ENCODE measurements at places on chromosomes 5 and 9.

DNA sequence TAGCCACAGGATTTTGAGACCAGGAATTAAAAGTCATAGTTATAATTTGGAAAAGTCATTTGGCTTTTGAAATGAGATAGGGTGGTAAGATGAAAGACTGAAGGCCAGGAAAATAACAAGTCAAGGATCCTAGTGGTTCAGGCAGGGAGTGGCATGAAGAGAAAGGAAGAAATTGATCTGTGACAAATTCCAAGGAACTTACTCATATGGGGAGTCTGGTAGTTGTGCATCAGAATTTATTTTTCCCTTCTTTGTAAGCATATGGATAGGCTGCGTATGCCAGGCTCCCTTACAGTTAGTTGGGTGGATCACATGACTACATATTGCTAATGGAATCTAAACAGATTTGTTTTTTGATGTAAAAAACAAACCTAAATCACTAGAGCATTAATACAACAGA is 21.0 kb downstream of the ISL1 start:
- peaks cover 11% of the 10 kb centered on the region for H3K27me3 ChIP-seq
- no peaks in the 10 kb centered on the region for H3K36me3 ChIP-seq
- H3K4me3 ChIP-seq = no peak overlapping the region
- no peaks in the 10 kb centered on the region for H3K4me1 ChIP-seq

GRCh38 chr5:54541823-54542783 is 24.5 kb downstream of the SNX18 start:
- H3K27me3 ChIP-seq = no peaks in the 10 kb centered on the region
- H3K27ac ChIP-seq = peak overlapping the region; percentile 19
- H3K4me1 ChIP-seq = peaks cover 14% of the 10 kb centered on the region
- DNase-seq = no peak
- H3K36me3 ChIP-seq = peaks cover 61% of the 10 kb centered on the region
- H3K4me3 ChIP-seq = no peak overlapping the region

- peaks cover 24% of the 10 kb centered on the region for H3K4me1 ChIP-seq
- H3K4me3 ChIP-seq = peak overlapping the region; percentile 97
- peak overlapping the region; percentile 93 for H3K27ac ChIP-seq
- peak; percentile 75 for DNase-seq
These were observed 99.9 kb downstream of the GTF3C4 start for GRCh38 chr9:132769906-132770769.

DNA sequence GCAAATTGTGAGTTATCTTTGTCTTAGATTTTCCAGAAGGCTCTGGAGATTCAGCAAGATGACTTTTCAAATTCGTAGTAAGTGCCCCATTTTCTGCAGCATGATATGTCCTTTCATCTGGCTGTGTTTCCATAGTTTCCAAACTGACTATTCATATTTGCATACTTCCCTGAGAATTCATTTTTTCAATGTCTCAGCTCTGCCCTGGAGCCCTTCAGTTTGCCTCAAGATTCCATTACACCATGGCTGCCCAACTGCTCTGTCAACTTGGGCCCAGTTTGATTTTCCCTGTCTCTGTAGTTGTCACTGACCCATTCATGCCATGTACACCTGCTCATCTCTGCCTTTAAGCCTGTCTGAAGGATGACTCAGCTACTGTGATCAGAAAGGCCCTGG is 94.2 kb upstream of the RUSC2 start:
- no peak for DNase-seq

DNA sequence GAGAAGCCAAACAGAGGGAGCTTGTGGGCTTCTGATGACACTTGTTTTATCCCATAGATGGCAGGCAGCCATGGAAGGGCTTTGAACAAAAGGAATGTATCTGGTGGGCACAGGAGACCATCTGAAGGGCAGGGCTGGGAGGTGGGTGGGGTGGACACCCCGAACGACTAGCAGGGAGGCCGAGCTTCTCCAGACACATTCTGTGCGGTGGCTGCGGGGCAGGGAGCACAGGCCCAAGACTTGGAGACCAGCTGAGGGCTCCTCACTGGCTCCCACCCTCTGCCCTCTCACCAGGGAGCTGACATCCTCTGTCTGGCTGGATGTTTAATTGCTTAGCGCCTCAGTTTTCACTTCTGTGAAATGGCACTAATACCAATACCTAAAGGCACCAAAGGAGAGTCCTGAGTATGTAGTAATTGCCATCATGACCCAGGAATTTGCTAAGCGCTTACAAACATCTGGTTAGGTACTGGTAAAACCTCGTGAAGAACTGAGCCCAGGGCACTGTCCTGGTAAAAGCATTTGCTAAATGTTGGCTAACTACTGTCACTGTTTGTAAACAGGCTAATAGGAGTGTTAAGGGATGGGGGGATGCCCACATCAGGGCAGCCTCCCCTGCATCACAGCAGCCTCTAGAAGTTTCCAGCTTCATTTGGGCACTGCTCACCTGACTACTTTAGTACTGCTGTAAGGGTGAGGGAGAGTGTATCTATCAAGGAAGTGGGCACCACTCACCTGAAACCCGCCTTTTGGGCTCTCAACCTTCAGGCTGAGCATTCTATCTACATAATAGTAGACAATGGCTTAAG is 2.1 kb upstream of the PHF2 start:
- peak overlapping the region; percentile 21 for H3K27ac ChIP-seq
- peak overlapping the region; percentile 41 for H3K4me3 ChIP-seq
- peaks cover 14% of the 10 kb centered on the region for H3K36me3 ChIP-seq
- peaks cover 29% of the 10 kb centered on the region for H3K4me1 ChIP-seq

DNA sequence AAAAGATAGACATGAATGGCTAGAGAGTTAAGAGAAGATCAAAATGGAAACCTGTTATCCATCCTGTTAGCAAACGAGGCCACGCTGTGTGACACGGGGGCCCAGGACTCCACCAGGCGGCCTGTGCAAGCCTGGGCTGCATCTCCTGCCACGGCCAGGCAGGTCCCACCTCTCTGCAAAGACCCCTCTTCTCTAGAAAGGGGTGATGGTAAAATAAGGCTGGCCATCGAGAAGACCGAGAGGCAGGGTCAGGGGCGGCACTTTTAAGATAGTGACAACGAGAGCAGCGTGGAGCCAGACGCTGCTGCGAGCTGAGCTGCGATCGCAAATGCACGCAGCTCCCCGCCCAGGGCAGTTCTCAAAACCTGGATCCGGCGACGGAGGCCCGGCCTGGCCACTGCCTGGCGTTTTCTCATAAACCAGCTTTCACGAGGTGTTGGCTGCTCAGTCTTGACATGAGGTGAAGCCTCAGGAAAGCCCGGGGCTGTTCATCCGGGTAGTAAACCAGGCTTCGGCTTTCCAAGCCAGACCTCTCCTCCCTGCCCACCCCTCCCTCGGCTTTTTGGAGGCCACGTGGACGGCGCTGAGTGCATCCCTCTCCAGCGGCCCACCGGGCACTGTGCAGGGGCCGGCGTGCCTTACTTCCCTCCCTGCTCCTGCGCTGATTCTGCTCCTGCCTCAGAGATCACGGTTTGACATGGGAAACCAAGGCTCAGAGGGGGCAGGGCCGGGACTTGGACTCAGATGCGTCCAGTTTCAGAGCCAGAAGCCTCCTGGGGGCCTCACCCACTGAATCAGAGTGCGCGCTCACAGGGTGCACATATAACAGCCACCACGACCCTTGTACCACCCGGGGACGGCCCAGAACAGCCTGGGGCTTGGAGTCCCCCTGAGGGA is 151.6 kb upstream of the PHYKPL start:
- no peaks in the 10 kb centered on the region for H3K4me1 ChIP-seq
- no peak overlapping the region for H3K27ac ChIP-seq
- no peaks in the 10 kb centered on the region for H3K36me3 ChIP-seq
- no peak for DNase-seq

GRCh38 chr5:179558932-179559283 is 8.6 kb downstream of the RUFY1 start:
- peak overlapping the region; percentile 88 for H3K4me3 ChIP-seq
- DNase-seq = peak; percentile 19
- H3K4me1 ChIP-seq = peaks cover 25% of the 10 kb centered on the region
- H3K27me3 ChIP-seq = no peaks in the 10 kb centered on the region

DNA sequence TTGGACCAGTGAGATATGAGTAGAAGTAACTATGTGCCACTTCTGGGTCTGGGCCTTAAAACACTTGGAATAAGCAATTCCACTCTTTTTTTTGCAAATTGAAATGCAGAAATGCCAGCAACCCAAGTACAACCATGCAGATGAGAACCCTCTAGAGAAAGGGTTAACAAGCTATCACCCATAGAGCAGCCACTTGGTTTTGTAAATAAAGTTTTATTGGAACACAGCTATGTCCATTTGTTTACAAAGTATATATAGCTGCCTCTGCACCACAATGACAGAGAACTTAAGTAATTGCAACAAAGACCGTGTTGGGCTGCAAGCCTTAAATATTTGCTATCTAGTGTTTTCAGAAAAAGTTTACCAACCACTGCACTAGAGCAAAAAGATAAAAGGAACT is 9.8 kb upstream of the TARS1 start:
- H3K27me3 ChIP-seq = peaks cover 4% of the 10 kb centered on the region
- no peak for DNase-seq
- H3K4me1 ChIP-seq = peaks cover 5% of the 10 kb centered on the region
- H3K36me3 ChIP-seq = no peaks in the 10 kb centered on the region
- no peak overlapping the region for H3K27ac ChIP-seq

DNA sequence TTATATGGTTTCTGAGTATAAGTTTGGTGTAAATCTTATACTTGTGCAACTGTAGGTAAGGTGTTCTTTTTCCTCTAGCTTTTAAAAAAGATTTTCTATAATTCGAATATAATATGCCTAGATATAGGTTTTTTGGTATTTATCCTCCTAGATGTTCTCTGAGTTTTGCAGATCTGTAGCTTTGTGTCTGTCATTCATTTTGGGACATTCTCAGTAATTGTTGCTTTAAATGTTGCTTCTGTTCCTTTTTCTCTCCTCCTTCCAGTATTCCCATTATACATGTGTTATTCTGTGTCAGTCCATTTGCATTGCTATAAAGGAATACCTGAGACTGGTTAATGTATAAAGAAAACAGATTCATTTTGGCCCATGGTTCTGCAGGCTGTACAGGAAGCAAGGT is 33.7 kb downstream of the LURAP1L start:
- H3K27ac ChIP-seq = no peak overlapping the region
- H3K4me1 ChIP-seq = no peaks in the 10 kb centered on the region
- H3K36me3 ChIP-seq = no peaks in the 10 kb centered on the region
- H3K4me3 ChIP-seq = no peak overlapping the region

GRCh38 chr5:163770625-163771024 is 265.2 kb downstream of the MAT2B start:
- no peak overlapping the region for H3K27ac ChIP-seq
- no peak for DNase-seq
- no peaks in the 10 kb centered on the region for H3K4me1 ChIP-seq
- no peaks in the 10 kb centered on the region for H3K36me3 ChIP-seq
- no peak overlapping the region for H3K4me3 ChIP-seq
- H3K27me3 ChIP-seq = no peaks in the 10 kb centered on the region

DNA sequence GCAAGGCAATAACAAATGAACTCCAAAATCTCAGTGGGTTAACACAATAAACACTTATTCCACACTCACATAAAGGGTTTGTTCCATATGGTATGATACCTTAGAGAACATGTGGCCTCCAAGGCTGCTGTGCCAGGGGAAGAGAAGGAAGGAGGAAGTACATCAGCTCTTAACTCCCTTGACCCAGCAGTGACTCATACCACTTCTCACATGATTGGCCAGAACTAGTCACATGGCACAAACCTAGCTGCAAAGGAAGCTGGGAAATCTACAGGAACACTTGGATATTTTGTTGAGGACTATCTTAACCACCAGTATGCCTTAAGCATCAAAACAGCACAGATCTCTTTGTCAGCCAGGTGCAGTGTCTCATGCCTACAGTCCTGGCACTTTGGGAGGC is 99.3 kb downstream of the SLIT3 start:
- no peak overlapping the region for H3K4me3 ChIP-seq
- no peaks in the 10 kb centered on the region for H3K27me3 ChIP-seq
- DNase-seq = no peak
- H3K4me1 ChIP-seq = no peaks in the 10 kb centered on the region
- H3K36me3 ChIP-seq = no peaks in the 10 kb centered on the region

- H3K27ac ChIP-seq = no peak overlapping the region
- H3K27me3 ChIP-seq = peaks cover 2% of the 10 kb centered on the region
- H3K4me1 ChIP-seq = peaks cover 22% of the 10 kb centered on the region
- H3K36me3 ChIP-seq = peaks cover 6% of the 10 kb centered on the region
- no peak for DNase-seq
- no peak overlapping the region for H3K4me3 ChIP-seq
These were observed 97.3 kb upstream of the IQGAP2 start for GRCh38 chr5:76305775-76306174.

GRCh38 chr9:98856982-98857381 is 49.5 kb downstream of the GALNT12 start:
- peaks cover under 1% of the 10 kb centered on the region for H3K4me1 ChIP-seq
- no peak overlapping the region for H3K27ac ChIP-seq
- DNase-seq = no peak
- no peak overlapping the region for H3K4me3 ChIP-seq
- peaks cover 30% of the 10 kb centered on the region for H3K27me3 ChIP-seq

DNA sequence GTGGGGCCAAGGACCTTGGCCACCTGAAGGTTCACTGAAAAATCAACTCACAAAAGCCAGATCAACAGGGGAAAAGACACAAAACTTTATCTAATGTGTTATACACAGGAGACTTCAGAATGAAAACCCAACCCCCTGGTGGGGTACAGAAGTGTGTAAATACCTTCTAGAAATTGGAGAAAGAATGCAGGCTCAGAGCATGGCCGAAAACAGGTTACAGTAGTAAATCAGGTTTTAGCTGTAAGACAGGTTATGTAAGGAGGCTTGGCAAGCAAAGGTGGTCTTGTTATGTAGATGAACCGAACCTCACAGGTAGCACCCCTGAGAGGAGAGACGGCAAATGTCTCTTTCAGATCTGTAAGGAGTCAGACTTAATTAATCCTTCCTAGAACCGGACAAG is 10.0 kb downstream of the CEMIP2 start:
- peaks cover 59% of the 10 kb centered on the region for H3K36me3 ChIP-seq

DNA sequence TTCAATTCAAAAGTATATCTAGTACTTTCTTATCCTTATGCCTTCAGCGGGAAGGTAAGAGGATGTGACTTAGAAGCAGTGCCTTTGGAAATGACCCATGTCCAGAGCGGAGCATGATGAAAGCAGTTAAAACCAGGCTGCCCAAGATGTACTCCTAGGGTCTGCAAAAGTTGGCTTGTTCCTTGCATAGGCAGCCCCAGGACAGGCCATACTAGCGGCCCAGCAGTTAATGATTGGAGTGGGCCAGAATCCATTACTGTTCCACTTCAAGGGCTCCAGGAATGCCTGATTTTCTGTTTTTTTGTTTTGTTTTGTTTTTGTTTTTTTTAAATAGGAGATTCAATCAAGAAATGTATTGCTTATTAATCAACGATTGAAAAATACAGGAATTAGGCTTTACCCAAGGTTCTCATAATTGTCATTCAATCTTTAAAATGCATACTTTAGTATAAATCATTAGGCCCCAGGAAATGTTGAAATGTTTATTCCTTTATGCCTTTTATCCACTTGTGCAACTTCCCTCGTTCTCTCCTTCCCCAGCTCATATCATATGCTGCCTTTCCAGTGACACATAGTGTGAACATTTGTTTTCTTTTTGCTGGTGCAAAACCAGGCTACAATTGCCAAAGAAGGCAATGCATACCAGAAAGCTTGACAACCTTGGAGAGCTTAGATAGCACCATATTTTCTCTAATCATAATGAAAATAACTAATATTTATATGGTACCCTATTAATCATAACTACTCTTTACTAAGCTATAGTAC is 190.8 kb downstream of the ARHGEF28 start:
- H3K4me1 ChIP-seq = no peaks in the 10 kb centered on the region
- no peak overlapping the region for H3K27ac ChIP-seq
- no peak overlapping the region for H3K4me3 ChIP-seq
- H3K27me3 ChIP-seq = peaks cover 13% of the 10 kb centered on the region
